Stimulated activated CD4-positive, alpha-beta T cell treated with anti-CD3 and anti-CD28 coated beads, Interleukin-4, amount 100 ng/mL, for 1 hour (primary cell): ENCODE measurements at places on chromosomes 6 and 20.

DNA sequence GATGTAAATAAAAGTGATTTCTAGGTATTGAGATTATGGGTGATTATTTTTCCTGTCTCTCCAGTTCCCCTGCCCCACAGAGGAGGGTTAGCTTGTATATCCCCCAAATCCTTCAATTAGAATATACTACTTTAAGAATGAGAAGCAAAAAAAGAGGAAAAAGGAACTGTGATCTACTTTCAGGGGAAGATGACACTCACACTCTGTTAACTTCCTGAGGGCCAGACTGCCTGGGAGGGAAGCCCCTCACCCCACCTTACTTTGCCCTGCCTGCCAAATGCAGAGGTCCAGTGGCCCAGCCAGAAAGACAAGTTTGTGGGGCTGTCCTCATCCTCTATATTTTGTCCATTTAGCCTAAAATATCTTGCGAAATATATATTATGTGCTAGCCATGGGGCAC, 9.2 kb upstream of the LY86 start:
- DNase-seq = no peak

- DNase-seq = no peak
These were observed 71.9 kb downstream of the NOL4L start for GRCh38 chr20:32513031-32513866.

GRCh38 chr6:139175389-139175948, 40.6 kb downstream of the HECA start:
- no peak for DNase-seq

DNA sequence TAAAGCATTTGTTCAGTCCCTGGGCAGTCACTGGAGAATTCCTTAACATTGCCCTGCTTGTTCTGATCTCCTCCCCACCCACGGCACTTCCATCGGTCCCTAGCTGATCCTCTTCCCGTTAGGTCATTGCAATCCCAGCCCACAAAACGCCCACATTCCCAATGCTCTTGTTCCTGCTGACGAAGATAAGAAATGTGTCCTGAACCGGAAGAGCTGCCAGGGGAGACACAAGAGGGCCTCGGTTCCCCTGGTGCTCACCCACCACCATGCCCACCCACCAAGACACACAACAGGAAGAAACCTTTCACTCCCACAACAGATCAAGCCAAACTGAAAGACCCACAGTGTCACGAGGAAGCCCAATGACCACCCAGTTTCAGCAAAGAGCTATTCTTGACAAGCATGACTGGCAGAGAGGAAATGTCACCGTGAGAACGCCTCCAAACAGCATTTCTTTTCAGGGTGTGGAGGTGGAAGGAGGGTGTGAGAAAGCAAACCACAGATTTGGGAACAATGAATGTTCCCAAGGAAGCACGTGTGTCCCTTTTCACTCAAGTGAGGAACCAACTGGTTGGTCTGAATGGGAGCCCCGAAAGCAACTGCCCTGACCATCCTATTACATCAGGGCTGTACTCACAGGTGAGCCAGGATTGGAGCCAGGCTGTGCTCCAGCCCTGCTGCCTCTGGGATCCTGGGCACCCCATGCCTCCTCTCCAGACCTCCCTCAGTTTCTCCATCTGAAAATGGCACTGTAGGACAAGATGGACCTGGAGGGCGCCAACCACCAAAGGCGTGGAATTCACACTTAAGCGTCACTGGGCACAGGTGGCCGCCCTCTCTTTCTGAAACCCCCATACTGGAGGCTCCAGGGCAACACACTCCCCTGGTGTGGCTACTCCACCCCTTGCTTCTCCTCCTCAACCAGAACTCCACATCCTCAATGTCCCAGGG, 97.5 kb downstream of the ZMYND8 start:
- DNase-seq = no peak

- no peak for DNase-seq
These were observed 28.4 kb downstream of the CEBPB start for GRCh38 chr20:50218987-50219435.

DNA sequence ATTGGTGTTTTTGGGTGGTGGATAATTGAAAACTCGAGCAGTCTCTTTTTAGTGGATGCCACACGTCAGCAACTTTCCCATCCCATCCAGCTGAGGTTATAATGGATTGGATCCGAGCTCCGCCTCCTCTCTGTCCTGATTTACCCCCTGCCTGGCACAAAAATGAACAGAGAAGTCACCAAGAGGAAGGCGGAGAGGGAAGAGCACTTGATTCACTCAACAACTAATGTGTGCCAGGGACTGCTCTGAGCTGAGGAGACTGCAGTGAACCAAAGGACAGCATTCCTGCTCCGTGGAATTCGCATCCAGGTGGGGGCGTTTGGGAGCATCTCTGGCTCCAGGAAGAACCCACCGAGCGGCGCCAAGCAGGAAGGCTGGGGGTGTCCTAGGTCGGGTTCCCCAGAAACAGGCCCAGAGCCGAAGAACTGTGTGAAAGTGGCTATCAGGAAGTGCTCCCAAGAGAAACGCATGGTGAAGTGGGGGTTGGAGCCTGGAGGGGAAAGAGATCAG, 95.8 kb upstream of the NAA20 start:
- no peak for DNase-seq

DNA sequence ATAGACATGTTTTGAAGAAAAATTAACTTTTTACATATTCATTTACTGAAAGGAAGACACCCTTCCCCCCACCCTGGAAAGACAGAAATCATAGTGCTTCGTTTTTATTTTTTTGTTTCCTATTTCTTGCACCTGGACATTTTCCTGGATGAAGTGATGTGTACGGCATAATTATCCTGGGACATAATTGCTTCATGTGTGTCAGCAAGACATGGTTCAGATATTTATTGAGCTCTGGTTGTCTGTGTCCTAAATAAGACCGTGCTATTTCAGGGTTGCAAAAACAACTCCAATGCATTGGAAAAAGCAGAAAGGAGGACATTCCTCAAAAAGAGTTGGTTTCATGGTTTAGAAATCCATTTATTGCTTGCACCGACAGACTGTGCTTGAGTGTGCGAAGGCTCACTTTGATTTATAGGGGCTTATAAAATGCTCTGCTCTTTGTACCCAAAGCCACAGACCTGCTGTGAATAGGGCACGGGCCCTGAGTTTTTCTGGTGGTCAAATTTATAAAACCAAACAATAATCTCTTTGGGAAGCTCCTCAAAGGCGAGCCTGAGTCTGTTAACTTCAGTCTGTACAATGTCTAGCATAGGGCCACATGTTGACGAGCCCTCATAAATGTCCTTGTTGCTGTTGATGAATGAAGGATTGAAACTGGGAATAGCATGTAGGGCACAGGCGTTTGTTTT, 179.5 kb downstream of the SOX4 start:
- no peak for DNase-seq

DNA sequence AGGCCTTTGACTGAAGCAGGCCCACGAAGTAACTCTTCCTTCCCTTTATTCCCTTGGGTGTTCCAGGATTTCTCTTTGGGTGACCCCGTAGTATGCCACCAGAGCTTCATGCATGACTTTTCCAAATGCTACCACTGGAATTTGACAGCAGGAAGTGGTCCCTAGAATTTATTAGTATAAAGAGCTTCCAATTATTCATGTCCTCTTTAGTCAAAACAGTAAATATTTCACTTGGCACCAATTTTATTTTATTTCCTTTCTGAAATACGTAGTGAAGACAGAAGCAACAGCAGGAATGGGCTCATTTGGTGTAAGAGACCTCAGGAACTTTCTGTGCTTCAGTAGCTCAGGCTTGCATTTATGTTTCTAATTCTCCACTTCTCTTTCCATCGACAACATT, 151.3 kb downstream of the LCA5 start:
- DNase-seq = no peak

- no peak for DNase-seq
These were observed 40.0 kb upstream of the SIRPG start for GRCh38 chr20:1697592-1697991.

- no peak for DNase-seq
These were observed 310.0 kb downstream of the ESR1 start for GRCh38 chr6:152117156-152118133.

- no peak for DNase-seq
These were observed 232.8 kb downstream of the RNGTT start for GRCh38 chr6:88730611-88731011.

DNA sequence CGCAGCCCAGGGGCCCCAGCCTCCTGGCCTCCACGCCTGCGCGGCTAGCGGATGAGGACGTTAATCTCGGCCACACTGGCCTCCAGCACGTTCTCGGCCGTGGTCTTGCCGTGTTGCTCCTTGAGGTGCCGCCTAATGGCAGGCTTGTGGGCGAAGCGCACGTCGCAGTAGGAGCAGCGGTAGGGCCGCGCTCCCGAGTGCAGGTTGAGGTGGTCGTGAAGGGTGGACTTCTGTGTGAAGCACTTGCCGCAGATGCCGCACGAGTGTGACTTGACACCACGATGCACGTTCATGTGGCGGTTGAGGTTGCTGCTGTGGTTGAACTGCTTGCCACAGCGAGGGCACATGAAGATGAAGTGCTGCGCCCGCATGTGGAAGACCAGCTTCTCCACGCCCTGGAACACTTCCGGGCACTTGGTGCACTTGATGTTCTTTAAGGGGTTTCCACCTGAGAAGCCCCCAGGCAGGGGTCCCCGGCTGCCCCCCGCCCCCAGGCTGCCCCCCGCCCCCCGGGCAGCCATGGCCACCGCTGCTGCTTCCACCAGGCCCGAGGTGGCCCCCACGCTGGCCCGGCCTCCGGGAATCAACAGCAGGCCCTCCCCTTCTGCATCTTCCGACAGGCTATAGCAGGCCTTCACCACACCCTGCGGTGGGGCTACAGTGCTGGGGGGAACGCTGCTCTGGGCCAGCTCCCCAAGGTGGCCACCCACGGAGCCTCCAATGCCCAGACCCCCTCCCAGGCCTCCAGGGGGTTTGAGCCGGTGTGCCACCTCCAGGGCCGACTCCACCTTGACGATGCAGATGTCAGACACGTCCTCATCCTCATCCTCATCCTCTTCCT, 1.8 kb downstream of the ZBTB12 start:
- no peak for DNase-seq

DNA sequence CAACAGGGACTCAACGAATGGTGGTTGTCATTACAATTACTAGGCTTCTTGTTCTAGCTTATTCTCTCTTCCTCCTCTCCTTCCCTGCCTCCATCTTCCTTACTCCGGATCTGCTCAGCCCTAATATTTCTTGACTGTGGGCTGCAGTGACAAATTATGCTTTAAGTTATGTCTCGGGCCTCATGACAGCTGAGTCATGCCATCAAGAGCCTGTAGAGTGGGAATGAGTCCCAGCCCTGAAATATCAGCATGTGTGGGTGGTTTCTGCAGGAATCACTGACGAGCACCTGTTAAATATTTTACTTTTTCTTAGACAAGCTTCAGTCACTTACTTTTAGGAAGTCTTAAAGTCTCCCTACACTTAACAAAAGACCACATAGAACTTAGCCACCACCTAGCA, 83.1 kb upstream of the CBLN4 start:
- DNase-seq = no peak

DNA sequence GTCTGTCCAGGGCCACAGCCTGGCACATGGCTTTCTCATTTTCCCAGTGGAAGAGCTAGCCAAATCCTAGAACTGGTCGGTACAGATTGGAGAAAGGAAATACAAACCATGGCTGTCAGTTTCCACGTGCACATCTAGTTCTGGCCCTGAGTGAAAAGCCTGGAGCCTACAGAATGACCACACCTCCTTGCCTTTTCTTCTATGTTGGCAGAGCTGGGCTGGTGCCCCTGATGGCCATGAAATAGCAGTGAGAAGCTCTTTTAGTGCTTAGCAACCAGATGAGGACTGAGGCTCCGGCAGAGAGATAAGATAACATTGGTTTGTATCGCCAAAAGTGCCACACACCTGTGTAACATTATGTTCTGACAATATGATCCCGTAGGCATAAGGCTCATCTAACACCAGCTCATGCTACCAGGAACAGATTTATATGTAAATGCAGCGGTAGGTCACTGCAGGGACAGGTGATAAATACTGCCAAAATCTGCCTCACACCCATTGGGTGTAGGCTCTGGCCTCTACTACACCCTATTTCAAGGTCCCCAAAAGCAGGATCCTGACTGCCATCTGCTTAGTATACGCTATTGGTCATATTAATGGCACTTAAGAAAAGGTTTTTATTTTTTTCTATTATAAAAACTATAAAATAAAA, 39.9 kb upstream of the TBC1D7 start:
- DNase-seq = no peak

GRCh38 chr20:53081916-53082863, 110.0 kb downstream of the TSHZ2 start:
- no peak for DNase-seq

DNA sequence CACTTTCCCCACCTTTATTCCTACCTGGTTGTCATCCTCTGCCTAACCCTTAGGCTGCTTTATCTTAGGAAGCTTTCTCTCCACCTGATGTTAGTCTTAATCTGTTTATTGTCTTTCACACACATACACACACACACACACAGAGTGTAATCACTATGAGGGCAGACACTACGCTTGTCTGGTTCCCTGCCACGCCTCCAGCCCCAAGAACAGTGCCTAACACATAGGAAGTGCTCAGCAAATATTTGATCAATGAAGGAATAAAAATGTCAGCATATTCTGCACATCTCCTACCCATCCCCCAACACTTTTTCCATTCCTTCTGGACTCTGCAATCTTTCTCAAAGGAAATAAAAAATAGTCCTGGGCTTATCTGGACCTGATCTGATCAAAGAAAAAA, 51.1 kb upstream of the NFATC2 start:
- no peak for DNase-seq

GRCh38 chr20:62382306-62383198, 4.4 kb upstream of the RPS21 start:
- DNase-seq = peak; percentile 79

GRCh38 chr6:30543821-30544220, 12.5 kb downstream of the GNL1 start:
- no peak for DNase-seq

DNA sequence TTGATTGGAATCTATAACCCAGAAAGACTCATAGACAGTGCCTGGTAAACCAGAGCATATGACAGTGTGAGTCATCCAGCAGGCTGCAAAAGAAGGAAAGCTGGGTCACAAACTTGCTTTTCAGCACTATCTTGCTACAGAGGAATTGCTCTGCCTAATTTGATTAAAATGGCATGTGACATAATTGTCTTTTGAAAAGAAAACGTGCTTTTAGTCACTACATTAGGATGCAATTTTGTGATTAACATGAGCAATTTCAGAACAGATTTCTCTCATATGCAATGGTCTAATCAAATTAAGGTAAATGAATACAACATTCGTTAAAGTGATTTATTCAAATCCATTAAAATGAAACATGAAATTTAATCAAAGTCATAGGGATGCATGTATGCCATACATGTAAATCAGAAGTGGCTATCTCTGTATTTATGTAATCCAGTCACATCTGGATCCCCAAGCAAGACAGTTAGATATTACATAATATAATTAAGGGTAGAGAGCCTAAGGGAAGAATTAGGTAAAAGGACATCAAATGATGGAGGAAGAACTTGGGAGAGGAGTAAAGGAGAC, 400.0 kb upstream of the HTR1E start:
- DNase-seq = no peak
